ENCODE measurements at places on chromosomes 1 and 21.

GRCh38 chr1:236024641-236025040 is 40.2 kb downstream of the NID1 start:
- DNase-seq: no peak

- DNase-seq: no peak
Observed at GRCh38 chr1:22122273-22123070, 20.4 kb downstream of the WNT4 start.

- no peak for DNase-seq
Observed at GRCh38 chr1:226915672-226915995, 24.5 kb upstream of the COQ8A start.

DNA sequence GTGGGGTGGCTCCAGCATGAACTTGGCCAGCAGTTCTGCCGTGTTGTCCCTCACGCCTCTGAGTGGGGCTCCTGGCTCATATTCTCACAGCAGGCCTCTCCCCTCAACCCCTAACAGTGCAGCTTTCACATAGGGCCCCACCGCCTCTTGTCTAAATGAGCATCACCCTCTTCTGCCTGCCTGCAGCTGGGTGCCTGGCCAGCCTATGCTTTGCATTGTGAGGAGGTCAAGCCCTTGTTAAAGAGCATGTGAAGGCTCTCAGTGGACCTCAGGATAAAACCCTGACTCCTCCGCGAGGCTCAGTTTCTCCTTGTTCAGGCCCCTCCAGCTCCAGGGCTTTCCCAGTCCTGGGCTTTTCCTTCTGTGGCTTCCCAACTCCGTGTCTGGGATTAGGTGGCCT is 34.8 kb downstream of the CRYAA start:
- DNase-seq: no peak

- DNase-seq: peak; percentile 82
Observed at GRCh38 chr1:236142253-236143103, at the start of gene GPR137B. TSS of gene GPR137B (plus strand) at chr1:236142539. CDS start at chr1:236142623, 84 bp downstream.

DNA sequence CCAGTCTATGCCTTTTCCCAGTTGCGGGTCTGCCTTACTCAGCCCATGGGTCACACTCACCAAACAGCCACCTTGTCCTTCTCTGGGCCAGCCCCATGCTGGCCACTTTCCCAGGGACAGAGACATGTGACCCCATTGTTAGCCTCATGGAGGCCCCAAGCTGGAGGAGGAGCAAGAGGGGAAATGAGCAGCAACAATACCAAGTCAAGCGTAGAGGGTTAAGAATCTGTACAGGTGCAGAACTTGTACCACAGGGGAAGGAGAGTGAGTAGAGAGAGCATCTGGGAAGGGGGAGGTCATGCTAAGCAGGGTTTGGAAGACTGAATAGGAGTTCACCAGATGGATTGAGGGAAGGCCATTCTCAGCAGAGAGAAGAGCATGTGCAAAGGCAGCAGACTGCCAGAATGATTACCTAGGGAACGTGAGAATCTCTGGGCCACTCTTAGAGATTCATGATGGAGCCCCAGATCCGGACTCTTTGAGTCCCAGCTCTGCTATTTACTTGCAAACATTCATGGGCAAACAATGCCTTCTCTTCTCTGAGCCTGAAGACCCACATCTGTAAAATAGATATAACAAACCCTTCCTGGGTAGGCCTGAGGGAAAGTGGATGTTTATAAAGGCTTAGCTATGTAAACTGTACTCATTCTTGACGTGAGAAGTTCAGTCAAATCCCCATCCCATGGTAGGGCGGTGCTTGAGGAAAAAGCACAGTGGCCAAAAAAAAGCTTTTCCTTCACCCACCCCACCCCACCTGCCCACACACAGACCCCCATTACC is 2.8 kb upstream of the SLC2A1 start:
- DNase-seq: no peak

GRCh38 chr1:221302810-221303209 is 423.6 kb downstream of the HLX start:
- DNase-seq: no peak

DNA sequence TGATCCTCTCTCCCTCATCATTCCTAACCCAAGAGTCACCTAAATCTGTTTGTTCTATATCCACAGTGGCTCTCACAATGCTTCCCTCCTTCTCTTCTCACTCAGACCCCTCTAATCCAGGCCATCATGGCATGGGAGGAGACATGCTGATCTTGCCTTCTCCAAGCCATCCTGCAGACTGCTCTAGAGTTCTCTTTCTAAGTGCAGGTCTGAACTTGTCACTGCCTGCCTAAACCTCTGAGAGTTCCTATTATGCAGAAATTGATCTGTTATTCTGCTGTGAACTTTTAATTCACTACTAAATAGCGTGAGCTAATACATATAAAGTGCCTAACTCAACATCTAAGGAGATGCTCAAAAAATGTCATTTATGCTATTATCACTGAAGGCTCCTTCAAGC is 26.8 kb downstream of the LAMC2 start:
- no peak for DNase-seq

GRCh38 chr1:174572771-174573170 is 125.0 kb downstream of the GPR52 start:
- no peak for DNase-seq

DNA sequence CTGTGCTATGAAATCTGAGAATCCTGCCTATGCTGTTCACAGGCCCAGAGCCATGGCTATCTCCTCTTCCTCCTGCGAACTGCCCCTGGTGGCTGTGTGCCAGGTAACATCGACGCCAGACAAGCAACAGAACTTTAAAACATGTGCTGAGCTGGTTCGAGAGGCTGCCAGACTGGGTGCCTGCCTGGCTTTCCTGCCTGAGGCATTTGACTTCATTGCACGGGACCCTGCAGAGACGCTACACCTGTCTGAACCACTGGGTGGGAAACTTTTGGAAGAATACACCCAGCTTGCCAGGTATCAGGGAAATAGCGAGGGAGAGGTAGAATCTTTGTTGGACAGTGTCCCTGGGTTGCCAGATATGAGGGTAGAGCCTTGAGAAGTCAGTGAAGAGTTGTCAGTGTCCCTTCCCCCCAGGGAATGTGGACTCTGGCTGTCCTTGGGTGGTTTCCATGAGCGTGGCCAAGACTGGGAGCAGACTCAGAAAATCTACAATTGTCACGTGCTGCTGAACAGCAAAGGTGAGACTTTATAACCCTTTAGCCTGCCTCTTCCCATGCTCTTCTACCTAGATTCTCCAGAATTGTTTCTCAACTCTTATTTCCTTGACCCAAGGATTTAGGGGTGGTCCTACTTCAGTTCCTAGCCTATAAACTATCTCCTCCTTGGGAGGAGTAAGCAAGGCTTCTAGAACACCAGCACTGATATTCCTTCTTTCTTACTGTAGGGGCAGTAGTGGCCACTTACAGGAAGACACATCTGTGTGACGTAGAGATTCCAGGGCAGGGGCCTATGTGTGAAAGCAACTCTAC is 1.4 kb downstream of the NIT1 start:
- DNase-seq: peak; percentile 54

GRCh38 chr21:45466330-45467220 is 61.6 kb downstream of the COL18A1 start:
- DNase-seq: no peak
